Sigmoid colon (tissue), 7 donors: ENCODE measurements at places on chromosomes 1 and 21. TPM values are rescaled to one million over a fixed set of nuclear protein-coding genes. Genes with fewer than 3 reads are reported as not detected.

DCDC2B gene
- not detected for total RNA-seq

SNX7 gene
- 38.2 TPM for total RNA-seq

MGST3 gene
- total RNA-seq, result 162 TPM

TRIM67 gene
- total RNA-seq, result 0.36 TPM

SMCP gene
- total RNA-seq, result not detected

FOXD2 gene
- not detected for total RNA-seq

DNA sequence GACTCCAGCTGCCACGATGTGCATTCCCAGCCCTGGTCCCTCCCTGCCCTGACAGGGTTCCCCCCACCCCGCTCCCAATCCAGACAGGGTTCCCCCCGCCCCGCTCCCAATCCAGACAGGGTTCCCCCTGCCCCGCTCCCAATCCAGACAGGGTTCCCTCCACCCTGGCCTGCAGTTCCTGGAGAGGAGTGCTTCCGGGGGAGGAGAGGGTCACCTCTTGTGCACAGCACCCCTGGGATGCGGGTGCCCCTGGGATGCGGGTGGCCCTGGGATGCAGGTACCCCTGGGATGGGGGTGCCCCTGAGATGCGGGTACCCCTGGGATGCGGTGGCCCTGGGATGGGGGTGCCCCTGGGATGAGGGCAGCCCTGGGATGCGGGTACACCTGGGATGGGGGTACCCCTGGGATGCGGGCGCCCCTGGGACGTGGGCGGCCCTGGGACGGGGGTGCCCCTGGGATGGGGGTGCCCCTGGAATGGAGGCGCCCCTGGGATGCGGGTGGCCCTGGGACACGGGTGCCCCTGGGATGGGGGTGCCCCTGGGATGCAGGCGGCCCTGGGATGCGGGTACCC lies 36.7 kb upstream of the SLC19A1 start:
- H3K36me3 ChIP-seq, result no peaks in the 10 kb centered on the region
- H3K27ac ChIP-seq, result no peak overlapping the region
- H3K27me3 ChIP-seq, result no peaks in the 10 kb centered on the region
- no peak overlapping the region for H3K4me3 ChIP-seq
- peaks cover 3% of the 10 kb centered on the region for H3K4me1 ChIP-seq

DNA sequence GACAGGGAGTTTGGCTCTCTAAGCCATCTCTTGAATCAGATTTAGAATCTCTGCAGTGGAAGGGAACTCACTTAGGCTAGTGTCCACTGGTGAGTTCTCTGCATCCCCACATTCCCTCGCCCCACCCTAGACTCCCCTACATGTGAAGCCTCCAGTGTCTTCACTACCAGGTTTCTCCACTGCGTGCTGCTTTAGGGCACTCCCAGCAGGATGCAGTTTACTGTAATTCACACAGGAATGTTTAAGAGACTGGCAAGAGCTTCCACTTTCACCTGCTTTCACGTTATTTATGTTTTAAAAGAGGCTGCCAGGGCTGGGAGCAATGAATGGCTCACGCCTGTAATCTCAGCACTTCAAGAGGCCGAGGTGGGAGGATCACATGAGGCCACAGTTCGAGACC lies 60.2 kb downstream of the KAZN start:
- no peaks in the 10 kb centered on the region for H3K4me1 ChIP-seq
- no peak overlapping the region for H3K4me3 ChIP-seq
- H3K27me3 ChIP-seq, result no peaks in the 10 kb centered on the region
- no peak overlapping the region for H3K27ac ChIP-seq
- no peak for DNase-seq

DNA sequence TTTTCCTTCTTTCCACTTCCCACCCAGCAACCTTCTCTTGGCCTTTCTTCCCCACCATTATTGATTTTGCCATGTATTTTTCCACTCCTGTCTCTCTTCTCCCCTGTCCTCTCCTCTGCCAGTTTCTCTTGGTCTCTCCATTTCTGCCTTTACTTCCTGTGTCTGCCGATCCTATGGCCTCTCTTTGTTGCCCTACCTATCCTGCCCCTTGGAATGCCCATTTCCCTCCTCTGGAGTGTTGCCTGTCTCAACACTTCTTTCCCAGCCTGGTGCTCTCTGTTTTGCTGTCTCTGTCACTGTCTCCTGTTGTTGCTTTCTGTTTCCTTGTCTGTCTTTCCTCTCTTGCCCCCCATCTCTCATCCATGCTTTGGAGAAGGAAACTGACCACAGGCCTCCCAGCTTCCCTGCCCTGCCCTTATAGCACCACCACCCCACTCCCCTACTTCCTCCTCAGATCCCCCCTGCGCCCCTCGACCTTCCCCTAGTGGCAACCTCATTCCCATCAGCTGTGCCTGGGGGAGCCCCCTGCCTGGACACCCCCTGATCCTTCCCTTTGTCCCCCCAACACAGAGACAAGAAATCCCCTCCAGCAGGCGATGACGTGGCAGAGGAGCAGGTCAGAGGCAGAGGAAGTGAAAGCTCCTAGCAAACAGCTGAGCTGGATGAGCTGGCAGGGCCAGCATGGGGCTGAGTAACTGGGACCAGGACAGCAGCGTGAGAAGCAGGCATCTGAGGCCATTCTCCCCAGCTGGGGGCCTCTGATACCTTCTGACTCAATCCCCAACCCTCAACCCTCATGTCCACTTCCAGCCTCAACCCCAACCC lies 6.6 kb upstream of the ETV3L start:
- no peaks in the 10 kb centered on the region for H3K4me1 ChIP-seq
- peaks cover 39% of the 10 kb centered on the region for H3K27me3 ChIP-seq
- DNase-seq, result peak; percentile 66
- H3K36me3 ChIP-seq, result no peaks in the 10 kb centered on the region
- H3K4me3 ChIP-seq, result no peak overlapping the region
- no peak overlapping the region for H3K27ac ChIP-seq

GRCh38 chr1:25120281-25120680 lies 112.0 kb downstream of the SYF2 start:
- H3K4me3 ChIP-seq, result no peak overlapping the region
- H3K36me3 ChIP-seq, result no peaks in the 10 kb centered on the region
- DNase-seq, result no peak
- no peaks in the 10 kb centered on the region for H3K4me1 ChIP-seq
- H3K27ac ChIP-seq, result no peak overlapping the region

- no peaks in the 10 kb centered on the region for H3K36me3 ChIP-seq
- peak overlapping the region; percentile 88 for H3K27ac ChIP-seq
- H3K4me1 ChIP-seq, result no peaks in the 10 kb centered on the region
- H3K27me3 ChIP-seq, result no peaks in the 10 kb centered on the region
These were observed 630 bp downstream of the ACP6 start for GRCh38 chr1:147669469-147670318.

GRCh38 chr1:227938276-227938675 lies 9.5 kb downstream of the WNT9A start:
- no peaks in the 10 kb centered on the region for H3K27me3 ChIP-seq
- H3K4me3 ChIP-seq, result no peak overlapping the region
- H3K27ac ChIP-seq, result no peak overlapping the region
- peaks cover 65% of the 10 kb centered on the region for H3K4me1 ChIP-seq

DNA sequence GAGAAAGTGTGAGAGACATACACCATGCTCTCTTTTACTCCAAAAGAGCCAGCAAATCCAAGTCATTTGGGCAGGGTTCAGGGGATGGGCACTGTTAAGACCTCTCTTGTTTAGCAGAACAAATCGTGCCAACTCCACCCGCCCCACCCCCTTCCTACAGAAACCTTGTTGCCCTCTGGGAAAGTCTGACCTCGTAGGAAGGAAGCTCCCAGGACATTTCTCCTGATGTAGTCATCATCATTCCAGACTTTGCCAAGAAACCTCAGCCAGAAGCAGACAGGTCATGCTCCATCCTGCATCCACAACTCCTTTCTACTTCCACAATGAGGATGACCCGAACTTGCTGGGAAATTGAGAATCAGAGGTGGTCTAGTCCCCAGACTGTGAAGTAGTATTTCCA lies 57.7 kb downstream of the UBE2T start:
- H3K27ac ChIP-seq, result no peak overlapping the region
- H3K4me3 ChIP-seq, result no peak overlapping the region
- no peaks in the 10 kb centered on the region for H3K36me3 ChIP-seq
- DNase-seq, result no peak

DNA sequence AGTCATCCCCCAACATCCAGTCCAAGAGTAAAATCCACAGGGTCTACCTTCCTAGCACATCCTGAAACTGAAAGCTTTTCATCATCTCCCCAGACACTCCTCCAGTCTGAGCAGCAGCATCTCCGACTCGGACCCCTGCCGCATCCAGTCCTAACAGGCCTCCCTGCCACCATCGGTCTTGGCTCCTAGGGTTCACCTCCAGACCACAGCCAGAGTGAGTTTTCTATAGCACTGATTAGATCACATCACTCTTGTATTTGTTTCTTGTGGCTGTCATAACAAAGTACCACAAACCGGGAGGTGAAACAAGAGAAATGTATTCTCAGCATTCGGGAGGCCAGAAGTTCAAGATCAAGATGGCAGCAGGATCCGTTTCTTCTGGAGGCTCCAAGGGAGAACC lies 187.8 kb downstream of the TOMM20 start:
- H3K4me3 ChIP-seq, result no peak overlapping the region
- H3K4me1 ChIP-seq, result no peaks in the 10 kb centered on the region
- H3K27me3 ChIP-seq, result no peaks in the 10 kb centered on the region
- no peak for DNase-seq
- H3K27ac ChIP-seq, result no peak overlapping the region

- H3K27me3 ChIP-seq, result no peaks in the 10 kb centered on the region
- H3K4me1 ChIP-seq, result no peaks in the 10 kb centered on the region
- H3K4me3 ChIP-seq, result no peak overlapping the region
- DNase-seq, result no peak
- H3K27ac ChIP-seq, result no peak overlapping the region
These were observed 10.8 kb upstream of the CACYBP start for GRCh38 chr1:174988986-174989385.

DNA sequence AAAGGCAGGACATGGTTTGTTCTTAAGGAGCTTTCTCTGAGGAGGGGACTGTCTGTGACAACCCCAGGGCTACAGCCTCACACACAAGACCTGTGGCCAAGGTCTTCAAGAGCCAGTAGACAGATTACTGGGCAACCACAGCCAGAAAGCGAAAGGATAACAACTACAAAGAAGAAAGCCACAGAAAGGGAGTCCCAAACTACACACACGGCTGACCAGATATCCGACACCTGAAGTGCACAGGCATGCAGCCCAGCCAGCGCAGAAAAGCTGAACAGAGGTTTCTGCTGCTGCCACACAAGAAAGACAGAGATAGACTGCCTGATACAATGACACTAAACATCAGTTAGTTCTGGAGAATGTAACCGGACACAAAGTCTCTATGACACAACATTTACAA lies 21.4 kb upstream of the NADK start:
- DNase-seq, result no peak
- H3K27ac ChIP-seq, result no peak overlapping the region
- peaks cover 7% of the 10 kb centered on the region for H3K4me1 ChIP-seq
- H3K36me3 ChIP-seq, result peaks cover 18% of the 10 kb centered on the region

DNA sequence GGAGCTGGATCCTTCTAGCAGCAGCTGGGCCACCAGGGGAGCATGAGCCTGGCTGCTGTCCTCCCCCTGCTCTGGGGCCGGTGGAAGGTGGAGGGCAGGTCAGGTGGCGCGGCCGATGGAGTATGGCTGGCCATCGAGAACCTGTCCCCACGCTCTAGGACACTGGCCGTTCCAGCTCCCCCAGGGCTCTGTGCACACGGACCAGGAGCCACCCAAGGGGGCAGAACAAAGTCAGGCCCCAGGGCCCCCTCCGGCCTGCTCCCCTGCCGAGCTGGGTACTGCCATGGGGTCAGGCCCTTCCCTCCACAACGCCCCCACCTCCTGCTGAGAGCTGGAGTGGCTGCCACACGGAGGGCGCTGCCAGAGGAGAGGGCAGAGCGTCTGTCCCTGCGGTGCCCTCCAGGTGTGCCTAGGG lies 4.5 kb upstream of the PLCH2 start:
- H3K4me3 ChIP-seq, result no peak overlapping the region
- no peak for DNase-seq
- H3K36me3 ChIP-seq, result no peaks in the 10 kb centered on the region
- peaks cover 74% of the 10 kb centered on the region for H3K27me3 ChIP-seq

DNA sequence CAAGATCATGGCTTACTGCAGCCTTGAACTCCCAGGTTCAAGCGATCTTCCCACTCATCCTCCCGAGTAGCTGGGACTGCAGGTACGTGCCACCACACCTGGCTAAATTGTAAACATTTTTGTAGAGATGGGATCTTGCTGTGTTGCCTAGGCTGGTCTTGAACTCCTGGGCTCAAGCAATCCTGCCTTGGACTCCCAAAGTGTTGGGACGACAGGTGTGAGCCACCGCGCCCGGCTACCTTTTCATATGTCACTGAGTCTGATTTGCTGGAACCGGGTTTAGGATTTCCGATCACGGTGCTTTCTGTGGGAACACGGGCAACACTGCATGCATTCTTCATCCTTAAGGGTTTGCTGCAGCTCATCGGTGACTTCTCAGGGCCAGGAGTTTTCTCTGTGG lies 32.2 kb upstream of the PCBP3 start:
- no peaks in the 10 kb centered on the region for H3K4me1 ChIP-seq
- H3K36me3 ChIP-seq, result no peaks in the 10 kb centered on the region
